ENCODE measurements at places on chromosomes 2 and 18. TPM values are rescaled to one million over a fixed set of nuclear protein-coding genes. Genes with fewer than 3 reads are reported as not detected.

The PREB gene
- 74.8 TPM for total RNA-seq

DNA sequence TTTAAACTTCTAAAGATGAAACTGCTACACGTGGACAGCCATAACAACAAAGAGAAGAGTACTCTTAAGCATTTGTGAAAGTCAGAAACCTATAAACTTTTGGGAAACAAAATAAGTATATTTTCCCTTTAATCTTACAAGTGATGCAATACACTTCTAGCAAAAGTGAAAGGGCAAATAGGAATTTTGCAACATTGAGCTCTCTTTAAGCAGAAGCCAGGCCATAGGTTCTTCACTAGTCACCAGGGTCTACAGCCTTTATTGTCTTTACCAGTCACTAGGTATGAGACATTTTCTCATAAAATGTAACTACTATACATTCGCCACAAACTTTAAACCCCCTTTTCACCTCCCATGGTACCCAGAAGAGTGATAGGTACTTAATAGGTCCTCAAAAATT, 37.5 kb downstream of the SCN1A start:
- DNase-seq, result no peak

DNA sequence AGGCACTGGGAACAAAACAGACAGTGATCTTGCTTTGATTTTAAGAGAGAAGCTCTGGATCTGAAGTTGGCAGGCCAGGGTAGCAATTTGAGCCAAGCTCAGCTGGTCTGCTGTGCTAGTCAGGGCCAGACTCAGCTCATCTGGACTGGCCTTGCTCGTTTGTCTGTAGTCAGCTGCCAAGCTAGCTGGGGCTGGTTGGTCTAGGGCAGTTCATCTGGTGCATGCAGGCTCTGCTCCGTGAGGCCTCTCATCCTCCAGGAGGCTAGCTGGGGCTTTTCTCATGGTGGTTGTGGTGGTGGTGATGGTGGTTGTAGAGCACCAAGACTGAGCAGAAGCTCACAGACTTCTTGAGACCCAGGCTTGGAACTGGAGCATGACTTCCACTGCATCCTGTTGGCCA, 10.3 kb downstream of the FBLN7 start:
- no peak for DNase-seq

GRCh38 chr2:84882414-84882738, 1.5 kb upstream of the TRABD2A start:
- no peak for DNase-seq

- no peak for DNase-seq
These were observed 277.7 kb upstream of the ERBB4 start for GRCh38 chr2:212816267-212816666.

DNA sequence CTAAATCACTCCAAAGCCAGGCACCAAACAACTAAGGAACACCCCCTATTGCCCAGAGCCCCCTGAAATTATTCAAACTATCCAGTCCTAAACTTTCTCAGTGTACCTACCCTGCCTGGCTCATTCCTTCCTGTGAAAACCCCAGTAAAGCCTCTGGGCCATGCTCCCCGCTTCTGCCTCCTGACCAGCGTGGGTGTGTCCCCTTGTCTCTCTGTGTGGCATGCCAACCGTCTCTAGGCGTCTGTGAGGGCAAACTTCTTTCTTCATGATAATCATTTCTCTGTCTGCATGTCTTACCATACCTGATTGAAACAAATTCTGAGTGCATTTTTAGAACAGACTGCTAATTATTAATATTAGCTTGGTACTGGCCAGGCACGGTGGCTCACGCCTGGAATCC, 109.0 kb upstream of the MSH2 start:
- no peak for DNase-seq

The ERBB4 gene
- not detected for total RNA-seq

DNA sequence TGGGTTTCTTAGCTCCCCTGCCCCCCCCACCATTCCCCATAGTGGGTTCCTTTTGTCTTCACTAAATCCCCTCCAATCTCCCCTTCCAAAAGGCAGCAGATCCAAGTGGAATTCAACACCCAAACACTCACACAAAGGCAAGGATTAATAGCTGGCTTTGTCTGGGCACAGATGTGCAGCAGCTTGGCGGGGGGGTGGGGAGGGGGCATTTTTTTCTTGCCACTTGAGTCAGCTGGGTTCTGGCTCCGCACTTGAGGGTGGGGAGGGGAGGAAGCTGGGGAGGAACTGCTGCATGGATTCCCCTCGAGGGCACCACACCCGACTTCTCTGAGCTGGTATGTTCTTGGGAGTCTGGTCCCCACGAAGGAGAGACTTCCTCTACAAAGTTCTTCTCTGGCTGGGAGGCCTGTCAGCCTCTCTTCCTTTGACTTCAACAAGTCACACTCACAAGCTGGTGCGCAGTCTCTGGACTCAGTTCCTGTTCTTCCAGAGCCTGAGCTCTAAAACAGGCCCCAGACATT, 36.0 kb downstream of the SERTAD2 start:
- no peak for DNase-seq

The LONRF2 gene
- 0.10 TPM for total RNA-seq

- no peak for DNase-seq
These were observed 180.8 kb upstream of the ATP5MC3 start for GRCh38 chr2:175362331-175362730.

- DNase-seq, result no peak
These were observed 284.8 kb upstream of the CYRIA start for GRCh38 chr2:16950436-16950835.

The GCG gene
- total RNA-seq, result not detected

The FHL2 gene
- total RNA-seq, result 146 TPM

DNA sequence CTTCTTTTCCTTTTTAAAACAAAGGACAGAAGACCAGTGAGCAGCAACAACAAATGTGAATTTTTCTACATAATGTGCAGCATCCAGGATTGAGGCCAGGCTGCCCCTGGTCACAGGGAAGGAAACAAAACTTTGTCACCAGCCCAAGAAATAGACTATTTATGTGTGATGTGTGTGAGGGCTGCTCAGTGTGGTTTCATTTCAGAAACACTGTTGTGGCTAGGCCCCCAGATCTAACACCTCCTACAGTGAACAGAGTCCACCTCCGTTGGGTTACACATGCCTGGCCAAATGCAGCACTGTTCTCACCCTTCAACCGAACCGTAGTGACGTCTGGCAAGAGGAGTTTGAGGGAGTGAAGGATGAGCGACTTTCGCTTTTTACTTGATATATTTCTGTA, 146.3 kb upstream of the RIOK3 start:
- no peak for DNase-seq

DNA sequence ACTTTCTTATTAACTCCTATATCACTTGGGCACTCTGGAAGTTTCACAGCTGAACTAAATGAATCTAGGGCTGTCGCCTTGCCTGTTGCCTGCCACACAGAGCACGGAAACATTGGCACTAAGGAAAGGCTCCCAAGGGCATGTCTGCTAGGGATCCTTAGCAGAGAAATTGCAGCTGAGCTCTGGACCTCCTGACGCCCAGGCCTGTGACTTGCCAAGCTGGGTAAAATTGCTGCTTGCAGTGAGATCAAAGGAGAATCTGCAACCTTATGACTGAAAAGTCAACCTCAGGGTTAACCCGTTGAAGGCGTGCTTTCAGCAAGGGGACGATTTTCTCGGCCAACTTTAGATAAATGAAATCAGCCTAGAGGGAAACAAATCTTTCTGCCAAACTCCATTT, 189.8 kb downstream of the NCK2 start:
- no peak for DNase-seq

The FTCDNL1 gene
- 0.25 TPM for total RNA-seq

- no peak for DNase-seq
These were observed 28.7 kb upstream of the SMIM21 start for GRCh38 chr18:75456199-75456631.

The ZNF514 gene
- total RNA-seq, result 2.7 TPM

DNA sequence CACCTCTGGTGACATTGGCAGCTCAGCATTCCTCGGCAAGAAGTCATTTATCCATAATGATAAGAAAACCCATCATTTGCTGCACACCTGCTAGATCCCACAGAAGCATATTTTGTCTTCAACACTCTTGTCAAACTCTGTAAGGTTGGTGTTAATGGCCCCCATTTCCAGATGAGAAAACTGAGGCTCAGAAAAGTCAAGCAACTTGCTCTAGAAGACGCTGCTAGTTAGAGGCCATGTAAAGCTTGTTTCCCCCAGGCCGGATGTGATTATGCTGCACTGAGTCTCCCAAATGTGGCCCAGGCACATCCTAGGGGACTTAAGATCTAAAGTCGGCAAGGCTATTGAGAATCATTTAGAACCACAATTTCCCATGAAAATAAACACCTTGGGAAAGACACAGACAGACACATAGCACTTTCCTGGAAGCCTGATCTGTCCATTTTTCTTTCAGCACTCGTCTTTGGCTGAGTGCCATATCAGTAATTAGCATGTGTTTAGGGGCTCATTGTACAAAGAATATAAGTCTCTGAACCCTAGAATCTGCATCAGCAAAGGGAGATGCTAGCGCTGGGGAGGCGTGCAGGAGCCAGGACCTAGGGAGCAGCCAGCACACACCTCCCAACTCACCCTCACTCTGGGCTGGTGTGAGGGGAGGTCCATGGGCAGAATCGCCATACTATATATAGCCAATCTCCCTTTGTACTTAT, 39.3 kb downstream of the C1QL2 start:
- DNase-seq, result no peak

The KCNK3 gene
- total RNA-seq, result 2.8 TPM

DNA sequence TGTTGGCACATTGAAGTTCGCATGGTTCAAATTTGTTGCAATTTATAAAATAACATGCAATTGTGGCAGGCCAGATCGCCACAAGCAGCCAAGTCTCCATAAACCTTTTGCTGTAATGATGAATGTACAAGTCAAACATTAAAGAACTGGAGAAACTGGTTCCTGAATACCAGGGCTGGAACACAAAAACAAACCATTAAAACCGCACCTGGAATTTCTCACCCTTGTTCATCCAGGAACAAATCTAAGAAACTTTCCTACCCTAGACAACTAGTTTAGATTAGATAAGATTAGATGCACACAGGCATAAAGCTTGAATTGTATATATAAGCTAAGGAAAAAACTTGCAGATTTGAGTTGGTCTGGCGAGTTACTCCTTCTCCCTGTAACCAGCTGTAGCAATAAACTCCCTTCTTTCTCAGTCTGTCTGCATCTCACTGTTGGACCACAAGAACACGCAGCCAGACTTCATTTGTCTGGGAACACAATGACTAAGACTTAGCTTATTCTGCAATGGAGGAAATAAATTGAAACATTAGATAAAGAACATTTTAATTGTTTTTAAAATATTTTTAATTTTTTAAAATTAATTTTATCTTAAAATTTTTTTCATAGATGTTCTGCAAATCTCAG, 1835.5 kb upstream of the LRRTM1 start:
- DNase-seq, result no peak

The CTLA4 gene
- total RNA-seq, result not detected

The HOXD10 gene
- total RNA-seq, result 9.3 TPM

The DES gene
- total RNA-seq, result 0.37 TPM

- DNase-seq, result no peak
These were observed 5.0 kb upstream of the CRYGB start for GRCh38 chr2:208150956-208151355.

The YWHAQ gene
- 670 TPM for total RNA-seq

The TTC39C gene
- total RNA-seq, result 19.6 TPM

GRCh38 chr2:54556621-54557121, 100.5 kb downstream of the SPTBN1 start:
- DNase-seq, result peak; percentile 90

DNA sequence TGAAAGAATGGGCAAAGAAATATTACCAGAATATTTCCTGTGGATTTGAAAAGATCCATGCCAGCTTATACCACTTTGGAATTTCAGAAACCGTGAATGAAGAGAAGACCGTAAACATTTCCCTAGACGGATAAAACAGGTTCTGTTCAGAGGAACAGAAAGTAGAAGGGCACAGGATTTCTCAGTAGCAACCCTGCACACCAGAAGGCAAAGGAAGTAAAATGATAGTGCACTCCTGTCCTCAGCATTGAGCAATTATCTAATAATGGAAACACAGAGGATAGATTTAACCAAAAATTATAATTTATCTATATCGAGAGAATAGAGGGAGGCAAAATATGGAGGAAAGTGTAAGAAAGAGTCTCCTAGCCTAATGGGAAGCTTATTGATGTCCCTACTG, 87.0 kb upstream of the ITGA6 start:
- peak; percentile 20 for DNase-seq

DNA sequence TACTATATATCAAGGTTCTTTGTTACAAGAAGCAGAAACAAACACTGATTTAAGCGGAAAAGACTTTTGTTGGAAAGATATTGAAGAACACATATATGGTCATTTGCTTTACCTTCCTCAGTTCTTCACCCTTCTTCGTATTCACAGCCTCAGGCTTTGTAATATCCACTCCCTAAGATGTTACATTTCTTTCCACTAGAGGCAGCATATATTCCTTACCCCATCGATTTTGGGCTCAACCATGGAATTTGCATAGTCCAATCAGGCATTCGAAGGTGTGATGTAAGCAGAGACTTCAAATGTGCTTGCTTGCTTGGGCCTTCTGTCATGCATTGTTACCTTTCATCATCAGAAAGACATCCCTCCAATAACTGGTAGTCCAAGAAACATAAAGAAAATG, 287.4 kb downstream of the PID1 start:
- DNase-seq, result no peak

DNA sequence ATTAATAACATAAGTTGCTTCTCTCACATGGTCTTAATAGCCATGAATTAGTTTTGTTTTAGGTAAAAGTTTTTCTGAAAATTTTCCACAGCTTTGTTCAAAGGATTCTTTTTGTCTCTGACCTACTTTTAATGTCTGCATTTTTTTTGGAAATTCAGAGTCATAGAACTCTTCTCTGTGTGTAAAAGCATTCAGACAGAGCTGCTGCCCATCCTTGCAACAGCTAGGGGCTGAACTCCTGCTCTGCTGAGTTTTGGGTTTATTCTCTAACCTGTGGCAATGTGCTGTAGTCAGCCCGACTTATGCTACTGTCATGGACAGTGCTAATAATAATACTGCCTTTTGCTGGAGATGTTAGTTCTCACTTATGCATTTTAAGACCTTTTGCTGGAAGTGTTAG, 44.1 kb downstream of the RALBP1 start:
- no peak for DNase-seq
